ENCODE measurements at places on chromosomes 12 and 14. TPM values are rescaled to one million over a fixed set of nuclear protein-coding genes. Genes with fewer than 3 reads are reported as not detected.

Gene KRT6C
- not detected for total RNA-seq

Gene R3HDM2
- 36.8 TPM for total RNA-seq

Gene TCL1B
- not detected for total RNA-seq

Gene ARID4A
- 20.4 TPM for total RNA-seq

Gene SLC8A3
- total RNA-seq = not detected

Gene NOVA1
- total RNA-seq = 0.28 TPM

Gene SOAT2
- total RNA-seq = 0.48 TPM

Gene KCNJ8
- not detected for total RNA-seq

Gene NR1H4
- total RNA-seq = not detected

Gene DEPDC4
- total RNA-seq = 1.2 TPM

Gene TOMM20L
- 0.37 TPM for total RNA-seq
